IMR-90 (cell line): ENCODE measurements at places on chromosomes 5 and 9. TPM values are rescaled to one million over a fixed set of nuclear protein-coding genes. Genes with fewer than 3 reads are reported as not detected.

Gene TMEFF1
- total RNA-seq: 0.90 and 1.9 TPM in 2 replicates

Gene SPATA31A3
- total RNA-seq: not detected in 2 replicates

Gene PCDHB6
- under 0.01 TPM in 1 of 2 replicates, not detected in the other for total RNA-seq

Gene PHYHD1
- 2.2 and 3.3 TPM in 2 replicates for total RNA-seq

Gene PCDHA7
- total RNA-seq: under 0.01 and 0.18 TPM in 2 replicates

Gene CTXN3
- total RNA-seq: not detected in 2 replicates

Gene KIF4B
- total RNA-seq: under 0.01 TPM in 2 replicates

Gene ENG
- total RNA-seq: 3.6 and 4.2 TPM in 2 replicates

Gene GABRB2
- not detected in 2 replicates for total RNA-seq

Gene PCDHB3
- under 0.01 and 0.18 TPM in 2 replicates for total RNA-seq

Gene PCDHB11
- under 0.01 TPM in 2 replicates for total RNA-seq

Gene TAF11L5
- total RNA-seq: not detected in 2 replicates

Gene DEPDC1B
- 9.3 and 10.0 TPM in 2 replicates for total RNA-seq

Gene TPRN
- 1.7 and 1.8 TPM in 2 replicates for total RNA-seq

Gene PTGER4
- total RNA-seq: 7.9 and 10.6 TPM in 2 replicates
